Neural progenitor cell (in vitro differentiated cells): ENCODE measurements at places on chromosomes 3 and 15. TPM values are rescaled to one million over a fixed set of nuclear protein-coding genes. Genes with fewer than 3 reads are reported as not detected.

FYTTD1 gene
- total RNA-seq = 38.4 and 104 TPM in 2 replicates

TTLL3 gene
- 15.0 and 36.1 TPM in 2 replicates for total RNA-seq

CX3CR1 gene
- total RNA-seq = 0.06 TPM in 1 of 2 replicates, not detected in the other

NEK11 gene
- total RNA-seq = 1.1 and 8.1 TPM in 2 replicates

DAG1 gene
- total RNA-seq = 67.5 and 94.5 TPM in 2 replicates

WDR73 gene
- 37.4 and 46.8 TPM in 2 replicates for total RNA-seq

DUOXA2 gene
- total RNA-seq = not detected in 2 replicates

CELSR3 gene
- total RNA-seq = 9.9 and 22.3 TPM in 2 replicates

KIF23 gene
- total RNA-seq = 115 and 193 TPM in 2 replicates

CCDC191 gene
- 4.9 and 6.4 TPM in 2 replicates for total RNA-seq

RAB6B gene
- total RNA-seq = 7.7 and 10.1 TPM in 2 replicates

DNA sequence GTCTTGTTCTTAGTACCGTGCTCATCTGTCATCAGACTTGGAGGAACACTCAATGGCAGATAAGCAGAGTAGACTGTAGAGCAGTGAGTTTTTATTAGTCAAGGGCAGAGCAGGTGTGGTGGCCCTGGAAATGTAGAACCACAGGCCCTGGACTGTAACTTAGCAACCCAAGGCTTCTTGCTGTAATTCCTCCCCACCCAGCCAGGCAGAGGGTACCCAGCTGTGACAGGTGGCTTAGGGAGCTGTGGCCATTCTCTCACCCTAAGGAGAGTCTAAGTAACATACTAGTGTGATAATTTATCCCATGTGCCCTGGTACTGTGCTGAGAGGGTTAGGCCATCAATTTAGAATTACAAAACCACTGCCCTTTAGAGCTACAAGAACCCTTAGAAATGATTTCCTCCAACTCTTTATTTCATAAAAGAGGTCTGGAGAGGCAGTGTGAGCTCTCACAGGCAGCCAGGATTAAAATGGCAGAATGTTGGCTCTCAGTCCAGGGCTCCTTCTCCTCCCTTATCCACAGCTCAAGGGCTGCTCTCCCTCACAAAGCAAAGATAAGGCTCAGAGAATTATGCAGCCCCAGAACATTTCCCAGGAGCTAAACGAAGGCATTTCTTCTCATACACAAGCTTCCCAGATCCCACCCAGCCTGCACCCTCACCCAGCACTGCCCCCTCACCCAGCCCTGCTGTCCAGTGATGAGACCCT is 3.0 kb downstream of the POMGNT2 start:
- DNase-seq = no peak
- peaks cover 7% of the 10 kb centered on the region for H3K4me1 ChIP-seq
- no peak overlapping the region for H3K27ac ChIP-seq
- no peak overlapping the region for H3K4me3 ChIP-seq

GRCh38 chr3:62154457-62155148 is 218.7 kb downstream of the FEZF2 start:
- H3K27ac ChIP-seq = no peak overlapping the region
- no peak overlapping the region for H3K4me3 ChIP-seq
- H3K4me1 ChIP-seq = no peaks in the 10 kb centered on the region
- H3K36me3 ChIP-seq = no peaks in the 10 kb centered on the region
- no peaks in the 10 kb centered on the region for H3K27me3 ChIP-seq

- H3K27me3 ChIP-seq = no peaks in the 10 kb centered on the region
- peak overlapping the region; percentile 91 for H3K4me3 ChIP-seq
- H3K27ac ChIP-seq = peak overlapping the region; percentile 95
- H3K4me1 ChIP-seq = peaks cover 20% of the 10 kb centered on the region
- H3K36me3 ChIP-seq = no peaks in the 10 kb centered on the region
These were observed 1.3 kb downstream of the TOP2B start for GRCh38 chr3:25663347-25663868.

- H3K4me1 ChIP-seq = no peaks in the 10 kb centered on the region
- no peaks in the 10 kb centered on the region for H3K27me3 ChIP-seq
- DNase-seq = no peak
- H3K4me3 ChIP-seq = no peak overlapping the region
- no peak overlapping the region for H3K27ac ChIP-seq
These were observed 6.3 kb downstream of the RTP2 start for GRCh38 chr3:187696021-187696420.

GRCh38 chr3:33166095-33166494 is 52.3 kb downstream of the CRTAP start:
- no peak overlapping the region for H3K27ac ChIP-seq
- DNase-seq = no peak
- no peaks in the 10 kb centered on the region for H3K4me1 ChIP-seq
- H3K4me3 ChIP-seq = no peak overlapping the region
- H3K27me3 ChIP-seq = no peaks in the 10 kb centered on the region

DNA sequence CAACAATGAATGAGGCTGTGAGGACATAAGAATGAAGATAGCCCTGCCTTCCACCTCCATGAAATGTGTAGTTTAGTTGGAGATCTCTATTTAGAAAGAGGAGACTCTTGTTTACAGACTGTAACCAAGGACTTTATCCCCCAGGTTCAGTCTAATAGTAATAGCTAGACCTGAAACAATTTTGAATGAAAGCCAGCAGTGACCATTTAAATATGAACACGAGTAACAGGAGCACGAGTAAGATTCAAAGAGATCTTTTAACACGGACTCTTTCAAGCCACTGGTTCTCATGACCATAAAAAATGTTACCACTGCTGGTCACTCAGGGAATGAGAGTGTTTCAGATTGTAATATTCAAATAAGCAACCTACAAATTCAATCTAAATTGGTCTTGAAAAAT is 123.1 kb downstream of the FMN1 start:
- DNase-seq = no peak
- no peak overlapping the region for H3K4me3 ChIP-seq
- peaks cover 25% of the 10 kb centered on the region for H3K4me1 ChIP-seq

- no peak overlapping the region for H3K4me3 ChIP-seq
- H3K36me3 ChIP-seq = no peaks in the 10 kb centered on the region
- H3K27ac ChIP-seq = no peak overlapping the region
These were observed 110.4 kb upstream of the PFN2 start for GRCh38 chr3:150081084-150081483.

- no peak for DNase-seq
- H3K36me3 ChIP-seq = no peaks in the 10 kb centered on the region
- H3K4me1 ChIP-seq = no peaks in the 10 kb centered on the region
- no peaks in the 10 kb centered on the region for H3K27me3 ChIP-seq
These were observed 21.5 kb downstream of the FRMD4B start for GRCh38 chr3:69364354-69364753.

DNA sequence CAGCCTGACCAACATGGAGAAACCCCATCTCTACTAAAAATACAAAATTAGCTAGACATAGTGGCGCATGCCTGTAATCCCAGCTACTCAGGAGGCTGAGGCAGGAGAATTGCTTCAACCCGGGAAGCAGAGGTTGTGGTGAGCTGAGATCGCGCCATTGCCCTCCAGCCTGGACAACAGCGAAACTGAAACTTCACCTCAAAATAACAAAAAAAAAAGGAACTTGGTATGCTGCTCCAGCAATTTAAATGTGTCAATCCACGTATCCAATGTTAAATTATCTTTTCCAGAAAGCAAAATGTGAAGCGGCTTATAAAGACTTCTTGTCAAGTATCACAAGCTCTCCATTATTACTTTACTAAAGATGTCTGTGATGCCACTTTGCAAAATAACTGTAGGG is 9.9 kb upstream of the ARIH1 start:
- no peaks in the 10 kb centered on the region for H3K36me3 ChIP-seq
- H3K27ac ChIP-seq = no peak overlapping the region
- H3K27me3 ChIP-seq = no peaks in the 10 kb centered on the region
- no peaks in the 10 kb centered on the region for H3K4me1 ChIP-seq
- H3K4me3 ChIP-seq = no peak overlapping the region

GRCh38 chr15:26635105-26635504 is 137.8 kb downstream of the GABRB3 start:
- no peak overlapping the region for H3K27ac ChIP-seq
- DNase-seq = no peak
- H3K4me3 ChIP-seq = no peak overlapping the region
- peaks cover 9% of the 10 kb centered on the region for H3K4me1 ChIP-seq

- H3K4me1 ChIP-seq = peaks cover 4% of the 10 kb centered on the region
- no peaks in the 10 kb centered on the region for H3K36me3 ChIP-seq
- H3K27me3 ChIP-seq = peaks cover 4% of the 10 kb centered on the region
- H3K4me3 ChIP-seq = peak overlapping the region; percentile 68
- peak; percentile 93 for DNase-seq
These were observed 539 bp upstream of the LAMB2 start for GRCh38 chr3:49133226-49133951.

DNA sequence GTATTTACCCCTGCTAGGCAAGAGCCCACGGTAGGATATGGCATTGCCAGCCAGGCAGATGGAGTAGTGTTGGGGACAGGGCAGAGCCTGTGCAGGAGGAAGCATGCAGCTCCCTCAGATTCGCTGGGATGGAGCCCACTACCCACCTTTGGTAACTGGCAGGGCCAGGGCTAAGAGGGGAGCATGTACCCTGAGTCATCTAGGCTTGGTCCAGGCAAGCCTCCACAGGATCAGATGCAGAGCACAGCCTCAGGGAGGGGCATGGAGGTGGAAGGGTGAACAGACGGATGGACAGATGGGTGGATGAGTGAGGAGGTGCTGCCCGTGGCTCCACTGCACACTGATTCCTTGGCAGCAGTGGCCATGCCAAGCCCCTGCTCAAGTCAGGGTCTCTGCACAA is 33.0 kb downstream of the IL20RB start:
- H3K4me1 ChIP-seq = no peaks in the 10 kb centered on the region
- no peak for DNase-seq
- H3K36me3 ChIP-seq = no peaks in the 10 kb centered on the region
- H3K4me3 ChIP-seq = no peak overlapping the region
- no peak overlapping the region for H3K27ac ChIP-seq

DNA sequence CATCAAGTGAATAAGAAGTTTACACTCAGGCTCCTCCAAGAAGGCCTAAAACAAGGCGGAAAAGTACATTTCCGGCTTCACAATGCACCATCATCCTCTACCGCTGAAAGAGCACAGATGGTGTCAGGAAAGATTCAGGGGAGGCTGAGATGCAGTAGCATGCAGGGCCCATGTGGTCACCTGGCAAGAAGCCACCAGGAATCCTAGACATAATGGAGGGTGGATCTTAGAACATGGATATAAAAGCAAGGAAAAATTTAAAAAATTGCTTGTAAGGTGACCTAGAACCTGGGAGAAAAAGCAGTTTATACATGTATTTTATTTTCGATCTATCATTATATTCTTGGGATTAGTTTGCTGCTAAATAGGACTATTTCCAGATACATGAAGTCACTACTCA is 21.9 kb upstream of the OTOL1 start:
- H3K27ac ChIP-seq = no peak overlapping the region
- H3K27me3 ChIP-seq = no peaks in the 10 kb centered on the region
- no peaks in the 10 kb centered on the region for H3K36me3 ChIP-seq
- DNase-seq = no peak

- no peak overlapping the region for H3K27ac ChIP-seq
- no peaks in the 10 kb centered on the region for H3K36me3 ChIP-seq
- no peak for DNase-seq
- no peaks in the 10 kb centered on the region for H3K27me3 ChIP-seq
These were observed 1.0 kb downstream of the SPTBN5 start for GRCh38 chr15:41892621-41893421.

DNA sequence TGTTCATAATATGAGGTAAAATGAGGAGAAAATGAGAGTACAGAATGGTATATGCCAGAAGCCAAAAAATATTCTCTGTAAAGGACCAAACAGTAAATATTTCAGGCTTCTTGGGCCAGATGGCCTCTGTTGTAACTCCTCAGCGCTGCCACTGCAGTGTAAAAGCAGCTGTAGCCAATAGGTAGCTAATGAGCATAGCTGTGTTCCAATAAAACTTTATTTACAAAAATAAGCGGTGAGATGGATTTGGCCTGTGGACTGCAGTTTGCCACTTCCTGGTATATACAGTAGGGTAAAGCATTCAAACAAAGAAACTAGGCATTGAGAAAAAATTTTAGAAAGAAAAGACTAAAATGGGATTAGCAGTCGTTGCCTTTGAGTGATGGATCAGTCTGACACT is 51.5 kb downstream of the BFSP2 start:
- no peak overlapping the region for H3K27ac ChIP-seq
- H3K36me3 ChIP-seq = no peaks in the 10 kb centered on the region
- DNase-seq = no peak
- peaks cover 45% of the 10 kb centered on the region for H3K4me1 ChIP-seq
- H3K4me3 ChIP-seq = no peak overlapping the region

- DNase-seq = peak; percentile 79
- no peaks in the 10 kb centered on the region for H3K27me3 ChIP-seq
- peaks cover 22% of the 10 kb centered on the region for H3K4me1 ChIP-seq
- peak overlapping the region; percentile 56 for H3K27ac ChIP-seq
- H3K4me3 ChIP-seq = peak overlapping the region; percentile 97
- no peaks in the 10 kb centered on the region for H3K36me3 ChIP-seq
These were observed 2.7 kb downstream of the AP2M1 start for GRCh38 chr3:184177331-184177731.

DNA sequence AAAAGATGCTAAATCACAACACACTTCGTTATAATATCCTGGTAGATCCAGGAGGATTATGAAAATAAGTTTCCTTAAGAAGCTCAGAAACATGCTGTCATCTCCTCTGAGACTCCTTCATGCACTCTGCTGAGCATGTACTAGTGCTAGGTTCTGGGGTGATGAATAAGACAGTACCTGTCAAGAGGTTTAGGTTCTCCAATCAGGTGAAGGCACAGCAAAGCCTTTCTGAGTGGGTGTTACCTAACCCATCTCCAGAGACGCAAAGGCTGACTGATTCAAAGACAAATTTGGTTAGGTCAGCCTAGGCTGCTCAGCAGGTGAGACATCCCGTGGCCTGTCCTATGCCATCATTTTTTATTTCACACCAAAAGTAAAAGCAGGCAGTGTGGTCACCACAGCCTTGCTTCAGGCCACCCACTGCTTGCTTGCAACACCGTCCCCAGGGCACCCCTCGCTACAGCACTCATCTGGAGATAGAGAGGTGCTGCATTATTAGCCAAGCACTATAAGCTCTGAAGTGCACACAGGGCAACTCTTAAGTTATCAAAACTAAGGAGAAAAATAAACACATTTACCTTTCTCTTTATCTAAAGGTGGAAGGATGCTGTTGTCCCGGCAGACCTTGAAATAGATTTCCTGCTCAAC is 117.2 kb downstream of the TJP1 start:
- no peaks in the 10 kb centered on the region for H3K4me1 ChIP-seq
- H3K27ac ChIP-seq = no peak overlapping the region
- H3K36me3 ChIP-seq = peaks cover 9% of the 10 kb centered on the region
- no peak for DNase-seq

- no peaks in the 10 kb centered on the region for H3K27me3 ChIP-seq
- H3K27ac ChIP-seq = no peak overlapping the region
- H3K4me1 ChIP-seq = peaks cover 24% of the 10 kb centered on the region
- H3K4me3 ChIP-seq = peak overlapping the region; percentile 3
These were observed 54.7 kb downstream of the LRRC28 start for GRCh38 chr15:99305761-99306505.

DNA sequence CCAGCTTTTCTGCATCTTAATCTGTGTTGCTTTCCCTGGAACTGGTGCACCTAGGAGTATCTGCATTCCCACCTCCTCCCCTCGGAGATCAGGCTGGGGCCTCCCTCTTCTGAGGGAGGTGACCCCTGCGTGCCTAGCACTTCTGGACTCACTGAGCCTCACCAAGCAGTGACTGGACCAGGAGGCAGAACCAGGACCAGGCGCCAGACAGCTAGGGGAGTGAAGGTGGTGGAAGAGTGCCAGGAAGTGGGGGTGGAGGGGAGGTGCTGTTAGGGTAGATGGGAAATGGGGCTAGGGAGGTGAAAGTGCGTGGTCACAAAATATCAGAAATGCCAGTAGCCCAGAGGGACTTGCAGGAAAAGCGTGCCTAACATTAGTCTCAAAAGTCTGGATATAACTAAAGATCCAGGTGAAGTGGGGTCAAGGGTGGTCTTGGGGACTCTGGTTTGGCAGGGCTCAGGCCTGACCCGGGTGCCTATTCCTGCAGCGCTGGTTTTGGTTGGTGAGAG is 1.2 kb downstream of the DUOXA2 start:
- H3K4me3 ChIP-seq = no peak overlapping the region
- H3K36me3 ChIP-seq = no peaks in the 10 kb centered on the region
- no peaks in the 10 kb centered on the region for H3K4me1 ChIP-seq
- H3K27me3 ChIP-seq = peaks cover 98% of the 10 kb centered on the region
- no peak for DNase-seq
